ENCODE measurements at places on chromosomes 7 and 10.

GRCh38 chr7:80197627-80198026 lies 63.0 kb downstream of the GNAI1 start:
- H3K27me3 ChIP-seq: no peaks in the 10 kb centered on the region
- no peak overlapping the region for H3K4me3 ChIP-seq
- peaks cover 5% of the 10 kb centered on the region for H3K36me3 ChIP-seq
- H3K27ac ChIP-seq: no peak overlapping the region
- no peak for DNase-seq

- no peak overlapping the region for H3K27ac ChIP-seq
- DNase-seq: no peak
- no peaks in the 10 kb centered on the region for H3K4me1 ChIP-seq
- peaks cover 35% of the 10 kb centered on the region for H3K27me3 ChIP-seq
These were observed 215.6 kb downstream of the CREB5 start for GRCh38 chr7:28627896-28628295.

DNA sequence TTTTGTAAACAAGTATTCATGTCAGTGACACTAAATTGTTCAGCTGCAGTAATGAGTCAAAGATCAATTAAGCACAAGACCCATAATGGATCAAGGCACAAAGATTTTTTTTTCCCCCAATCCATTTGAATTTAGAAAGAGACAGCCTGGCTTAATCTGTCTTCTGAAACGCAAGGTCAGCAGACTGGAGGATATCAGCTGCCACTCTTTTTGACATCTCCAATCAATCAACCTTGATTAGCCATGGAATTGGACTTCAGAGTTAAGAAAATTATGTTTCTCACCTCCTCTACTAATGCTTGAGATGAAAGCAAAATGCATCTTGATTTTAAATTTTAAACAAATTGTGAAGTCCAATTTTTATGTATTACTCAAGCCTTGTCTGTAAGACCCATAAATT lies 642.4 kb upstream of the STEAP1 start:
- H3K27ac ChIP-seq: no peak overlapping the region
- H3K4me1 ChIP-seq: no peaks in the 10 kb centered on the region
- DNase-seq: no peak
- no peak overlapping the region for H3K4me3 ChIP-seq
- no peaks in the 10 kb centered on the region for H3K27me3 ChIP-seq
- no peaks in the 10 kb centered on the region for H3K36me3 ChIP-seq

DNA sequence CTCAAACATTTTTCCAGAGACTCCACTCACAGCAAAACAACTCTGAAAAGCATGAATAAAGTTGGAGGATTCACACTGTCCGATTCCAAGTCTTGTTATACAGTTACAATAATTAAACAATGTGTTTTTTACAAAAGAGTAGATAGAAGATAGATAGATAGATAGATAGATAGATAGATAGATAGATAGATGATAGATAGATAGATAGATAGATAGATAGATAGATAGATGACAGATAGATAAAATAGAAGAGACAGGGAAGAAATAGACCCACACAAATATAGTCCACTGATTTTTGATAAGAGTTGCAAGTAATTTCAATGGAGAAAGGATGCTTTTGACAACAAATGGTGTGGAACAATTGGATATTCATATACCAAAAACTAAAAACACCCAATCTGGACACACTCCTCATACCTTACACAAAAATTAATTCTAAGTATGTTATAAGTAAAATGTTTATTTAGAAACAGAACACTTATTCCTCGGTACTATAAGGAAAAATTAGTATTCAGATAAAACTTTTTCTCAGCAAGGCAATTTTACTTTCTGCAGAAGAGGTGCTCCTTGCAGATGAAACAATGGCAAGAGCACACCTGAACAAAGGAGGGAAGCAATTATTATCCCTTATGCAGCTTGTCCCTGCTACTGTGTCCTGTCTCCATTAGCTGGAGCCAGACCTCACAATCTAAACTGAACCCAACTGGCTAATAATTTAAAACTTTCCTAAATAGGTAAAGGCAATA lies 5.7 kb upstream of the TAS2R39 start:
- peaks cover 15% of the 10 kb centered on the region for H3K27me3 ChIP-seq
- no peak overlapping the region for H3K27ac ChIP-seq
- no peak overlapping the region for H3K4me3 ChIP-seq
- H3K36me3 ChIP-seq: no peaks in the 10 kb centered on the region

DNA sequence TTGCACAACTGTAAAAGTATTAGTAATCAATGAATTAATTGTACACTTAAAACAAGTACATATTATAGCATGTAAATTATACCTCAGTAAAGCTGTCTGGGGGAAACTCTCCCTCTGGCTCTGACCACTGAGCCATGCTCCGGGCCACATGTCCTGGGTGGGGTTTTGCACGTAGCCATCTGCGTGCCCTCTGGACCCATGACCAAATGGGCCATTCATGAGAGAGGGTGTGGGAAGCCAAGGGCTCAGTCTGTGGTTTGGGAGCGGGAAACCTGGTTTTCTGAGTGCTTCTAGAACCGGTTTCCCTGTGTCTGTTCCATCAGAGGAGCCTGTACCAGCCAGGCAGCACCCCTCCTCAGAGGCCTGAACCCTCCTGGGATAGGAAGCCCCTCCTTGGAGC lies 143.2 kb downstream of the SH3PXD2A start:
- H3K36me3 ChIP-seq: no peaks in the 10 kb centered on the region
- H3K27ac ChIP-seq: no peak overlapping the region
- peaks cover 1% of the 10 kb centered on the region for H3K4me1 ChIP-seq
- no peaks in the 10 kb centered on the region for H3K27me3 ChIP-seq
- no peak overlapping the region for H3K4me3 ChIP-seq

DNA sequence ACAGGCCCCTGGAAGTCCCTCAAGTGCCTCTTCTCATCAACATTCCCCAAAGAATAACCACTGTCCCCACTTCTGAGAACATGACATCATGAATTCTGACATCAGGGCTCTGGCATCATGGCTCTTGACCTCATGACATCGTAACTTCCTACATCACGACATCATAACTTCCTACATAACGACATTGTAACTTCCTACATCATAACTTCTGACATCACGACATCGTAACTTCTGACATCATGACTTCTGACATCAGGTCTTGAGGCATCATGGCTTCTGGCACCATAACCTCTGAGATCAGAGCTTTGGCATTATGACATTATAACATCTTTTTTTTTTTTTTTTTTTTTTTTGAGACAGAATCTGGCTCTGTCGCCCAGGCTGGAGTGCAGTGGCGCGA lies 66.7 kb upstream of the FAM20C start:
- H3K4me1 ChIP-seq: no peaks in the 10 kb centered on the region
- no peaks in the 10 kb centered on the region for H3K36me3 ChIP-seq
- DNase-seq: no peak
- peaks cover 7% of the 10 kb centered on the region for H3K27me3 ChIP-seq
- no peak overlapping the region for H3K4me3 ChIP-seq

DNA sequence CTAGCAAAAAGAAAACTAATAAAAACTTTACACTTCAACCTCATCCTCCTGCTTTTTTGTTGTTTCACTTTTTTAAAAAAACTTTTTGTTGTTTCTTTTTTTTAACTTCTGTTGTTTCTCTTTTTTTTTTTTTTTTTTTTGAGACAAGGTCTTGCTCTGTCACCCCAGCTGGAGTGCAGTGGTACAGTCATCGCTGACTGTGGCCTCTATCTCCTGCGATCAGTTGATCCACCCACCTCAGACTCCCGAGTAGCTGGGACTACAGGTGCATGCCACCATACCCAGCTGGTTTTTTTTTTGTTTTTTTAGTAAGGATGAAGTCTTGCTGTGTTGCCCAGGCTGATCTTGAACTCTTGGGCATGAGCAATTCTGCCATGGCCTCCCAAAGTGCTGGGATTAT lies 58.0 kb upstream of the HELLS start:
- no peaks in the 10 kb centered on the region for H3K4me1 ChIP-seq
- no peaks in the 10 kb centered on the region for H3K36me3 ChIP-seq
- H3K27ac ChIP-seq: no peak overlapping the region
- peaks cover 11% of the 10 kb centered on the region for H3K27me3 ChIP-seq

DNA sequence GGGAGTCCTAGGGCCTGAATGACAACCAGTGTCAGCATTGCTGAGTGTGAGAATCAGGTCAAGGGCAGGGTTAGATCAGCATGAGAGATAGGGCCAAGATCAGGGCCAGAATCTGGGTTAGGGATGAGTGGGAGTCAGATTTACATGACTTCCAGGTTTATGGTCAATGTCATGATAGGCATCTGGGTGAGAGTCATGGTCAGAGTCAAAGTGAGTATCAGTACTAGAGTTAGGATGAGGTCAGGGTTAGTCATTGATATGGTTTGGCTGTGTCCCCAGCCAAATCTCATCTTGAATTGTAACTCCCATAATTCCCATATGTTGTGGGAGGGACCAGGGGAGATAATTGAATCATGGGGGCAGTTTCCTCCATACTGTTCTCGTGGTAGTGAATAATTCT lies 12.3 kb downstream of the MRPS24 start:
- H3K36me3 ChIP-seq: no peaks in the 10 kb centered on the region
- no peak overlapping the region for H3K4me3 ChIP-seq
- no peak for DNase-seq
- no peaks in the 10 kb centered on the region for H3K27me3 ChIP-seq

GRCh38 chr10:63866747-63867140 lies 345.5 kb downstream of the REEP3 start:
- no peak overlapping the region for H3K27ac ChIP-seq
- H3K27me3 ChIP-seq: peaks cover 40% of the 10 kb centered on the region
- peaks cover 10% of the 10 kb centered on the region for H3K4me1 ChIP-seq
- no peak overlapping the region for H3K4me3 ChIP-seq

- H3K4me3 ChIP-seq: no peak overlapping the region
- H3K27me3 ChIP-seq: peaks cover 17% of the 10 kb centered on the region
- peak; percentile 32 for DNase-seq
- no peaks in the 10 kb centered on the region for H3K36me3 ChIP-seq
These were observed 26.9 kb downstream of the ASAH2 start for GRCh38 chr10:50224330-50224952.

- no peaks in the 10 kb centered on the region for H3K36me3 ChIP-seq
- peaks cover 20% of the 10 kb centered on the region for H3K4me1 ChIP-seq
- H3K27me3 ChIP-seq: peaks cover 6% of the 10 kb centered on the region
- no peak overlapping the region for H3K4me3 ChIP-seq
- no peak for DNase-seq
- H3K27ac ChIP-seq: no peak overlapping the region
These were observed 11.0 kb upstream of the DNTT start for GRCh38 chr10:96292971-96293920.

DNA sequence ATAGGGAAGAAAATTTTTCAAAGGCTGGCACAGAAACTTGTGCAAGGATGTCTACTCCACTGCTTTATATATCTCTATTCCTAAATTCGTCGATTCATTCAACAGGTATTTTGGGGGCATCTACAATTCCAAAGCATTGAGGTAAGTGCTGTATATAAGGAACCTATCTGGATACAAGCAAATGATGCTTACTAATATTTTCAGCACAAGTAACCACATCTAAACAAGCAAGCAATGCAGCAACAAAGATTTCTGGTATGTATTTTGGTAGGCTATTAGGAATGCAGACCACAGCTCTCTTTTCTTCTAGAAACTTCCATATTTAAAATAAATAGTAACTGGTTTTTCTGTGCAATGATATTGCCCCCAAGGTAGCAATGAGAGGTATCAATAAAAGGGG lies 183.9 kb downstream of the SGMS1 start:
- H3K27me3 ChIP-seq: no peaks in the 10 kb centered on the region
- H3K27ac ChIP-seq: no peak overlapping the region
- H3K36me3 ChIP-seq: peaks cover 32% of the 10 kb centered on the region
- no peak overlapping the region for H3K4me3 ChIP-seq

- peaks cover 6% of the 10 kb centered on the region for H3K27me3 ChIP-seq
- no peak overlapping the region for H3K27ac ChIP-seq
- H3K36me3 ChIP-seq: no peaks in the 10 kb centered on the region
These were observed 76.4 kb downstream of the DOCK4 start for GRCh38 chr7:112129655-112130323.

GRCh38 chr7:552868-553635 lies 33.4 kb upstream of the PDGFA start:
- no peak overlapping the region for H3K27ac ChIP-seq
- H3K36me3 ChIP-seq: peaks cover 26% of the 10 kb centered on the region
- H3K4me1 ChIP-seq: no peaks in the 10 kb centered on the region
- H3K27me3 ChIP-seq: no peaks in the 10 kb centered on the region
- no peak overlapping the region for H3K4me3 ChIP-seq

DNA sequence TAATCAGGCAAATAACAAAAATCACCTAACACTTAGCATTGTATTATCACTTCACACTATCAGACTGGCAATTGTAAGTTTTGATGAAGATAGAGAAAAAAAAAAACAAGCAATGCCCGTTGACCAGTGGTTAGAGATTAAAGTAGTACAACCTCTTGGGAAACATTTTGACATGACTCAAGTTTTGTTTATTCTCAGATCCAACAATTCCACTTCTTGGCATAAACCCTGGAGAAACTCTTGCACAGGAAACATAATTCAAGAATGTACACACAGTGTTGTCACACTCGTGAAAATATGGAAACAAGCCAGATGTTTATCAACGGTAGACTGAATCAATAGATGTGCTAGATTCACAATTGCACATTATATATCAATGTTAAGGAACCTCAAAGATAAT lies 37.2 kb downstream of the FRMD4A start:
- no peak overlapping the region for H3K4me3 ChIP-seq
- peaks cover 26% of the 10 kb centered on the region for H3K27me3 ChIP-seq

DNA sequence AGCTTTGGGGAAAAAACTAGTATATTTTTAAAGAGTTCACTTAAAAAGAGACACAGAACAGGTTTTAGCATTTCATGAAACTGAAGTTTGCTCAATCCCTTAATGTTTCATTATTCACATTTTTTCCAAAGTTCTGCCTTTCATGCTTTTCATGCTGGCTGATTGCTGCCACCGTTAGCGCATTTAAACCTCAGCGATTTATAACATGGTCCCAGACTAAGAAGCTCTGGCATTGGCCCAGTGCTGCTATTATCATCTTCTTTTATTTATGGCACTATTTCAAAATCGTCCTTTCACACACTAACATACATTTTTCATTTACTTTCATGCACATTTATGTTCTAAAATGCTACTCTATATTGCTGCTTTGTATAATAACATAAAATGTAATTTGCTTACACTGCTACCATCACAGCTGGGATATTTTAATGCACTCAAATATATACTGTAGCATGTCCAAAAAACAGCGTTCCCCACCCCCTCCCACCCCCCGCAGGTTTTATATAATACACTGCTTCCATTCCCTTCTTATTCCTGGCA lies 141.9 kb downstream of the MPP7 start:
- H3K27ac ChIP-seq: no peak overlapping the region
- H3K27me3 ChIP-seq: no peaks in the 10 kb centered on the region
- H3K36me3 ChIP-seq: peaks cover 10% of the 10 kb centered on the region
- peaks cover 14% of the 10 kb centered on the region for H3K4me1 ChIP-seq

DNA sequence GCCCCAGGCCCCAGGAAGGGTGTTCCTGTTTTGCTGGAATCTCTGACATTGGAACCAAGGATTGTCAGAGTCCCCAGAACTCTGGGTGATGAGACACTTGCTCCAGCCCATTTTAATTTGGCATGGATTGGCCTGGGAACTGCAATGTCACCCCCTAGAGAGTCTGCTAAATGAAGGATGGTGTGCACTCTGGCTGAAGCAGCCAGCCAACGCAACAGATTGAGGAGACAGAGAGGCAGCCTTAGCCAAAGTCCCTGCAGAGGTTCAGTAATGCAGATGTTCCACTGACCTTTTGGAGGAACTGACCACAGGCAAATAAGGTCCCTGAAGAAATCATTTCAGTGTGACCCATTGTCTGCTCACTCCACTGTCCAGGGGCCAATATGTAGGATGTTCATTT lies 13.4 kb downstream of the LRRC18 start:
- no peaks in the 10 kb centered on the region for H3K36me3 ChIP-seq
- peaks cover 4% of the 10 kb centered on the region for H3K27me3 ChIP-seq
- DNase-seq: no peak
- no peak overlapping the region for H3K4me3 ChIP-seq

GRCh38 chr7:77205706-77206105 lies 6.1 kb upstream of the FGL2 start:
- H3K4me3 ChIP-seq: no peak overlapping the region
- DNase-seq: no peak

GRCh38 chr7:50302486-50303334 lies 1.8 kb upstream of the IKZF1 start:
- peak overlapping the region; percentile 83 for H3K4me3 ChIP-seq
- H3K27ac ChIP-seq: peak overlapping the region; percentile 91
- H3K27me3 ChIP-seq: no peaks in the 10 kb centered on the region
- DNase-seq: no peak
- peaks cover 34% of the 10 kb centered on the region for H3K36me3 ChIP-seq

Data from activated T-cell treated with anti-CD3 and anti-CD28 coated beads, Interleukin-2, amount 50 U/mL, for 24 hours (primary cell).